ACHN (cell line): ENCODE measurements at places on chromosomes 13 and 19.

DNA sequence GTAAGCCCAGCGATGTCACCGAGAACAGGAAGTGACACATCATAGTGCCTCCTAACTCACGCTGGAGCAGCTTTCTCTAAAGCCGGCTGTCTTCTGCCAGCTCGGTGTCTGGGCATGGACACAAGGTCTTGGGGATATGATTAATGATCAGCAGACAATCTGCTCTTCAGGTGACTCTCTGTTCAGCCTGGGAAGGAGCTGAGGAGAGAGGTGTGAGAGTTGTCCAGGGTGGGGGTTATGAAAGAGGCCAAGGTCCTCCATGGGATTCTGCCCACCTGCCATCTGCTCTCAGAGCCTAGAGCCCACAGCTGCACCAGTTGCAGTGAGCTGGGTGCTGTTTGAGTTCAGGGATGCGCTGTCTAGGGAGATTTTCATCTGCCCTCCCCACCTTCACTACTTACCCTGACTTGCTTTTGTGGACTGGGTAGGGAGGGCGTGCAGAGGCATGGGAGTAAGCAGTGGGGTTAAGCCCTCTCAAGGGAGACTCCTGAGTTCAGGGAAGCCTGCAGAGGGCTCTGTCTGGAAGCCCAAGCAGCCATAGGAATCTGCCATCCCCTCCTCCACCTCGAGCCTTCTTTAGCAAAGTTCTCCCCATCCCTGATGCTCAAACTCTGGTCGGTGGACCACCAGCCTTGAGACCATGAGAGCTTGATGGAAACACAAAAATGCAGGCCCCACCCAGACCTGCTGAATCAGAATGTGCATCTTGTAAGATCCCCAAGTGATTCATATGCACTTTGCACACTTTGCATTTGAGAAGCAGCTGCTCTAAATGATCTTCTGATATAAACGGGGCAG is 539.7 kb downstream of the RFC3 start:
- peak; percentile 33 for DNase-seq

- no peak for DNase-seq
These were observed 1.3 kb downstream of the AP2A1 start for GRCh38 chr19:49767967-49768581.

DNA sequence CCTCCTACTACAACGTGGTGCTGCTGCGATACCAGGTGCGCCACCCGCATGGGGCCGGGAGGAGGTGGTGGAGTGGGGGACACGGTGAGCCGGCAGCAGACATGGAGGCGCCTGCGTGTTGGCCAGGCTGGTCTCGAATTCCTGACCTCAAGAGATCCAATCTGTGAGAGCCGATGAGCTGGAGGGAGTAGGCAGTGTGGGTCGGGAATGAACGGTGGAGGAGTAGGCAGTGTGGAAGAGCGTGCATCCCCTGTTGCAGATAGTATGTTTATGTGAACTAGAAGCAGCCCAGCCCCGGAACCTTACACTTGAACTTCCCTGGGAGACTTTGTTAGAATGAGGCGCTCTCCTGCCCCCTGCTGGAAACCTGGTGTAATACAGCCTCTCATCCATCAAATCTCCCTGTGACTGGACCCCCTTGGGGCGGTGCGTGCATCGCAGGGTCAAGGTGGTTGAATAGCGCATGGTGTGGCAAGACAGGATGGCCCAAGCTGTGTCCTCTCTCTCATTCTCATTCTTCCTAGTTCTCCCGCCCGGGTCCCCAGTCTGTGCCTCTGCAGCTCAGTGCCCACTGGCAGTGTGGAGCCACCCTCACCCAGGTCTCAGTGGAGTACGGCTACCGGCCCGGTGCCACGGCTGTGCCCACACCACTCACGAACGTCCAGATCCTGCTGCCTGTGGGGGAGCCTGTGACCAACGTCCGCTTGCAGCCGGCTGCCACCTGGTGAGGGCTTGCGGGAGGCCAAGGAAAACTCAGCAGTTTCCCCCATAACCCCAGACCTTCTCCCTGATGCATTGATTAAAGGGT is 10.5 kb upstream of the B3GNT3 start:
- peak; percentile 67 for DNase-seq

GRCh38 chr13:41186481-41186880 is 7.9 kb downstream of the KBTBD7 start:
- no peak for DNase-seq

GRCh38 chr19:49167857-49168409 is 10.3 kb downstream of the TRPM4 start:
- DNase-seq: no peak

DNA sequence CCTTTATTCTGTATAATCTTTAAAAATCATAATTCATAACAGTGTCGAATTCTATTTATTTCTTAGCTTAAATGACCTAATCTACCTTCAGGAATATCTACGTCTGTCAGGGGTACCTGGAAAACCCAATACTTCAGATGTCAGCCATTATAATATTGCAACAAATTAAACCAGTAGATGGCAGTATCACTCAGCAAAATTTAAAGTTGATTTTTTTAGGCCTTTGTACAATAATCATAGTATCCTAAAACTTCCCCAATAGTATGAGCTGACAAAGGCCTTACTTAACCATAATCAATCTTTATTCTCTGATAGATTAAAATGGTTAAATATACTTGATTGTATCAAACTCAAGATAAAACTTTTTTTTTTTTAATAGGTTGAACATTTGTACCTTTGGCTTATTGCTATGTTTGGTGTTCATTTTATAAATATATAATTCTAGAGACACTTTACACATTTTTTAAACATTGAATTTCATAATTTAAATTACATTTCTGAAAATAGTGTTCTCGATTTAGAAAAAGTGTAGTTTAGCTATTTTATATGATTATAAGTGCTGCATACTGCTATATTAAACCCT is 830.2 kb upstream of the SPRY2 start:
- DNase-seq: peak; percentile 41

DNA sequence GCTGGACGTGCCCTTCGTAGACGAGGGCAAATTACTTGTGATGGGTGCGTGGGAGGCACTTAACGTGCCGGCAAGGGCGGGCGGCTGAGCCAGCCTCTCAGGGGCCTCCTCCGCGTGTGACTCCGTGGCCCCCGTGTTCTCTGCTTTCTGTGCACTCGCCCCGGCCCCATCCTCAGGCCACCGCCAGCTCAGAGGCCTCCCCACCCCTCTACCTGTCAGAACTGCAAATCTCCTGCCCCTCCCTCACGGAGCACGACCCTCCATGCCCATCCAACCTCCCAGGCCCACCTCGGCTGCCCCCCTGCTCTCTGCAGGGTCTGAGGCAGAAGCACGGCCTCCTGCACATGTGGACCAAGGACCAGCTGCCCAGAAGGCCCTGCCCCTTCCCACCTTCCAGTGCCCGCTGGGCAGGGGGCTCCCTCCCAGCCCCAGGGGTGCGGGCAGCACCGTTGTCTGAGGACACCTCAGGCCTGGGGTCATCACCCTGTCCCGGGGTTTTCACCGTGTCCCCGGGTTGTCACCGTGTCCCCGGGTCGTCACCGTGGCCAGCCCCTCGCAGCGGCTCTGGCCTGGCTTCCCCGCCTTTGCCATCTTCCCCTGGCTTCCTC is 44.5 kb downstream of the TMEM255B start:
- no peak for DNase-seq

GRCh38 chr13:100511466-100511865 is 77.1 kb downstream of the GGACT start:
- DNase-seq: no peak

- no peak for DNase-seq
These were observed 30.3 kb downstream of the FXYD5 start for GRCh38 chr19:35184884-35185283.

DNA sequence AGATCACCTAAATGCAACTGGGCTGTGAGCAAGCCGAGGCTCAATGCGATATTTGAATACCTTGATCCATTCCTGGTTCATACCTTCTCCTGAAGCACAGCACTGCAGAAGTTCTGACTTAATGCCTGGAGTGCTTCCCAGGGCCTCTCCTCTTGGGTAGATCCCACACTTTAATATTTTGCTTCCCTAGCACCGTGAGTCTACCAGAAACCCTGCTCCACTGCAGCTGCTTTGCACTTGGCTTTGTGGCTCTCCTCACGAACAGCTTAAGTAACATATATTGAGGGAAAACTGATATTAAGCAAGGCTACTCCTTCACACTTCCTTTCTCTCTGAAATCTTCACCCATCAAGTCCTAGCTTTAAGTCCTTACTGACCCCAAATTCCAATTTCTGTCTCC is 51.6 kb upstream of the C13orf42 start:
- no peak for DNase-seq

DNA sequence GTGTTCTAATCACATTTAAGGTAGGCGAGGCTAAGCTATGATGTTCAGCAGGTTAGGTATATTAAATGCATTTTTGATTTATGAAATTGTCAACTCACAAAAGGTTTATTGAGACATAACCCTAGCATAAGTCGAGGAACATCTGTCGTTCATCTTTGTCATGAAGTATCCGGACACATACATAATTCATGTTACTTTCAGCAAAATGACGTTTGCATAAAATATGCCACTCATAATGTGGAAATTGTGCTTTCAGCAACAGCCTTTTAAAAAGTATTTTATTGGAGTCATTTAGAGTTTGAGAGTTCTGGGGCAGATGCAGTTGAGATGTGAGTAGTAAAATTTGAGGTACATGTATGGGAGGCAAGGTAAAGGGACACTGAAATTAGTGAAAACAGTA is 66.4 kb downstream of the NAA16 start:
- no peak for DNase-seq

- DNase-seq: no peak
These were observed 29.4 kb downstream of the DNAJC3 start for GRCh38 chr13:95706356-95706755.

- DNase-seq: no peak
These were observed 224.6 kb upstream of the GPC6 start for GRCh38 chr13:93001866-93002461.

DNA sequence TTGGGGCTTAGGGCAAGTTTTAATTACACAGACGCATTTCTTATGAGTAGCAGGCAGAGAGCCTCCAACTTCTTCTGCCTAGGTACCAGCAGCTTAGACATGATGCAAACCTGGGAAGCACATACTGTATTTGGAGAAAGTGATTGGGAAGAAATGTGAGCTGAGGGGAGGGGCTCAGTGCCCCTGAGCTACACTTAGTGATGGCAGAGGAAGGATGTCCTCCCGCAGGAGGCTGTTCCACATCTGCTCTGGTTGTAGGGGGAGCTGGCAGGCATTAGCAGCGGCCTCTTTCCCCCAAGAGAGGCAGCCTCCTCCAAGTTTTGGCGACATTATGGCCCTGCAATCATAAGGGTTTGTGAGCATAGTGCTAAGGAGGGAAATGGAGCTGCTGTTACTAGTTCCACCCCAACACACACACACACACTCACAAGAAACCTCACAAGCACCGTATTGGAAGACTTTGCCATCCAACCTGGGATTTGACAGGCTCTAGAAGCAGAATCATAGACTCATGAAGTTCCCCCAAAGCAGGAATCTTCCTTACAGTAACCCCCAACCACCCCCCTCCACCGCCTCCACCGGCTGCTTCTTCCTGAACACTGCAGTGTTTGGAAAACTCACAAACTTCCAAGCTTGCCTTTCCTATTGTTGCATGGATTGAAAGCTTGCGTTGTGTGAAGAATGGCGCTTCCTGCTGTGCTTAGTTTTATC is 3.3 kb downstream of the ALOX5AP start:
- DNase-seq: no peak

- DNase-seq: no peak
These were observed 4.6 kb downstream of the VWA8 start for GRCh38 chr13:41956272-41956671.

- no peak for DNase-seq
These were observed 110.8 kb downstream of the ESD start for GRCh38 chr13:46686171-46686570.

DNA sequence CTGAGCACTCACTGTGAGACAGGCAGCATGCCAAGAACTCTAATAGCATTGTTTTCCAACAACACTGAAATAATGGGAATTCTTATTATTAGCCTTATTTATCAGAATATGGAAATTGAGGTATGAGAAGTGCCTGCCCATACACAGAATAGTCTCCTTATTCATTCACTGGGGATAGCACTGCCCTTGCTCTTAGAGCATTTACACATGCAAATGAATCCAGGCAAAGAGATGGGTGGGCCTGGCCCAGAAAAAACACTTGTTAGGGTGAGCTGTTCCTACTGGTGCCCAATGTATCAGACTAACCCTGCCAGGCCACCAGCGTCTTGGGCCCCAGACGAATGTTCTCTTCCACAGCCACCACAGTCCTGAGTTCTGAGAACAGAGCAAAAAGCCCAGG is 112.9 kb downstream of the TUBA3C start:
- no peak for DNase-seq

DNA sequence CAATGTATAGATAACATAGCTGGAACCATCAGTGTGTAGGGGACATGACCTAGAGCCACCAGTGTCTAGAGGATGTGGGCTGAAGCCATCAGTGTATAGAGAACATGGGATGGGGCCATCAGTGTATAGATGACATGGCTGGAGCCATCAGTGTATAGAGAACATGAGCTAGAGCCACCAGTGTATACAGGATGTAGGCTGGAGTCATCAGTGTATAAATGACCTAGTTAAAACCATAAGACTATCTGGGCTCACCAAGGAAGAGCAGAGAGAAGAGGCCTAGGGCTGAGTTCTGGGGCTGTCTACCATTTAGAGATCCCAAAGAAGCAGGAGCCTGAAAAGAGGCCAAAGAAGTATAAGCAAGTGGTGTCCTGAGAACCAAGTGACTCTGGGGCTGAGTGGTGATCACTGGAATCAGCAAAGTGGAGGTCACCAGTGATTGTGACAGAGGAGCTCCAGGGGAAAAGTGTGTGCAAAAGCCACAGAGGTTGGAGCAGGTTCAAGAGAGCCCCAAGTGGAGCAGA is 41.0 kb downstream of the RFX2 start:
- no peak for DNase-seq

DNA sequence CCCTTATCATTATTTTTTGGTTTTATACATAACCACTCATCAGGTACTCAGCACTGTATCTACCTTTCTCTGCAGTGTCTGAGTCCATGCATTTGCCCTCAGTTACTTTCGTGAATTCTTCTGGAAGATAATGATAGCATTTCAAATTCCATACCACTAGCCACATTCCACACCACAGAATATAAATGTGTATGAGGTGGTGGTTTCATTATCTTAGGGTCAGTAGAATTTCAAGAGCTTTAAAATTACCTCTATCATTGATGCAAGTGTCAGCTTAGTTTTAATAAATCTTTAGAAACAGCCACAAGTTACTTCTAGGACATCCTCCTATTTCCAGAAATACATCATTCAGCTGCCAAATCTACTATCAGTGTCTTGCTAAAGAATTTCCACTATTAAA is 1578.3 kb downstream of the OLFM4 start:
- DNase-seq: no peak
